ENCODE measurements at places on chromosomes 2 and 18.

GRCh38 chr2:57549642-57550102 lies 496.9 kb upstream of the VRK2 start:
- peak; percentile 12 for DNase-seq

DNA sequence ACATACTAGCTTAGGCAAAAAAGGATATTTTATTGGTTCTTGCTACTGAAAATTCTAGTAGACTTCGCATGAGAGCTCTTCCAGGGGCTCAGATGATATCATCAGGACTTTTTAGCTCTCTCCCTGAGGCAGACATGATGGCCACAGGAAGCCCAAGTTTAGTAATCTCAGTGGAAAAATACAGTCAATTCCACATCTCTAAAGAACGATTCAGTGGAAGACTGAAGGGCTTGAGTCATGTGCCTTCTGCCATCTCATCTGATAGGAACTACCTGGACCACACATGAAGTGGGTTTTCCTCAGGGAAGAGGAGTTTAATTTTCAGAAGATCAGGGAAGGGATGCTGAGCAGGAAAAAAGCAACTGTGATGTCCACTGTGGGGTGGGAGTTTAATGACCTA lies 117.3 kb downstream of the TTC27 start:
- DNase-seq, result peak; percentile 48

- DNase-seq, result no peak
Measured at GRCh38 chr2:202643012-202643858, 8.5 kb downstream of the FAM117B start.

DNA sequence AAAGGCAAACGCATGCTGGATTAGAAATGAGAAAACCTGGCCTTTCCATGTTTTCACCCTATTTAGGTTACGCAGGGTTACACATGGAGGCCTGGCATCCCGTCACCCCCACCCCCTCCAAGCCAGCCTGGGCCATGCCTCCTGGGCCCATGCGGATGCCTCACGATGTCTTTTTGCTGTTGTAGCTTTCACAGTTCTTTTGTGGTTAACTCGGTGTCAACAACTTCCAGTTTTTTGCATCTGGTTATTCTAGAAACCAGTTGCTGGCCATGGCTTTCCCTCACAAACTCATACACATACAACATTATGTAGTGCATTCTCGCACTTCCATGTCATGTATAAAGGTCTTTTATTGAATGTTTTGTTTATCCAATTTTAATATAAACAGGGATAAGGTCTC lies 204.9 kb upstream of the PXDN start:
- DNase-seq, result no peak

DNA sequence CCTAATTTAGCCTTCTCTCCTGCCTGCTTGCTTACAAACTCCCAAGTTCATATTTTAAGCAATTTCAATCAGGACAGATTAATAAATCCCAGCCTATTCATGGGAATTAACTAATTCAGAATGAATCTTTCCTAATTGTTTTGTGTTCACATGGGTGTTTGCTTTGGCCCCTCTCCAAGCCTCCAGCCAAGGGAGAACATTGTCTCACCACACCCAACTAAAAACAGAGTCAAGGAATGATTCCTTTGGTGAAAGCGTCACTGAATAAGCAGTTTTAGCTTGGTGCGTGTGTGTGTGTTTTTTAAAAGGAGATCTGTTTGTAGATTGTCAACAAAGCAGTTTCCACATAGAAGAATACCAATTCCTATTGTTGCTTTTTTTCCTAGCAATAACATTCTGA lies 43.0 kb upstream of the DSG1 start:
- peak; percentile 93 for DNase-seq

DNA sequence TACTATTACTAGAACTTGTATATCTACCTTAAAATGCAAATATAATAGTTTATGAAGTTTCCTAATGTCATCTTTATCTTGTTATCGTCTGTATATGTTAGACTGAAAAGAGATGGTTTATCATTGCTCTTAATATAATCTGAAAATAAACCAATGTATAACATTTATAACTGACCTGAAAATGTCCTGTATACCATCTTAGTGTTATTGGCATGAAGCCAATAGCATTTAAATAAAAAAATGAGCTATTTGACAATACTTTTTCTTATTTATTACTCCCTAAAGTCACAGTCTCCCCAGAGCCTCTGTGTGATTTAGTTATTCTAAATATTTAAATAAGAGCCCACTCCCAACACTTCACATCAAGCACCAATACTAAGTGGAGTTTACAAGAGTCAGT lies 1.8 kb downstream of the VWC2L start:
- DNase-seq, result no peak

DNA sequence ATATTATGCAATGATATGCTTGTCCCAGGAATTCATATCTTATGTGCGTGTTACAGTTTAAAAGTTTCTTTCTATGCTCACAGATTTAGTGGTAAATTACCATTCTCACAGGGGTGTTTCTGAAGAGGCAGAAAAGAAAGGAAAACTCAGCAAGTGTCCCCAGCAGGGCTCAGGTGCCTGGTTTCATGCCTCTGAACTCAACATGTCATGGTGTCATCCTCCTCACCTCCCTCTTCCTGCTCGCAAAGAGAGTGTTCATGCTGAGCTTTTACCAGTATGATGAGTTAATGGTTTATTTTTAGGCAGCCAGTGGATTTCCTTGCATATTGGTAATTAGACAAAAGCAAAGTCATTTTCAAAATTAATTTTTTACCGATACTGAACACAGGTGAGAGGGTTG lies 492.9 kb upstream of the ZEB2 start:
- no peak for DNase-seq

- no peak for DNase-seq
Measured at GRCh38 chr2:45008296-45009129, 739 bp downstream of the SIX2 start.

DNA sequence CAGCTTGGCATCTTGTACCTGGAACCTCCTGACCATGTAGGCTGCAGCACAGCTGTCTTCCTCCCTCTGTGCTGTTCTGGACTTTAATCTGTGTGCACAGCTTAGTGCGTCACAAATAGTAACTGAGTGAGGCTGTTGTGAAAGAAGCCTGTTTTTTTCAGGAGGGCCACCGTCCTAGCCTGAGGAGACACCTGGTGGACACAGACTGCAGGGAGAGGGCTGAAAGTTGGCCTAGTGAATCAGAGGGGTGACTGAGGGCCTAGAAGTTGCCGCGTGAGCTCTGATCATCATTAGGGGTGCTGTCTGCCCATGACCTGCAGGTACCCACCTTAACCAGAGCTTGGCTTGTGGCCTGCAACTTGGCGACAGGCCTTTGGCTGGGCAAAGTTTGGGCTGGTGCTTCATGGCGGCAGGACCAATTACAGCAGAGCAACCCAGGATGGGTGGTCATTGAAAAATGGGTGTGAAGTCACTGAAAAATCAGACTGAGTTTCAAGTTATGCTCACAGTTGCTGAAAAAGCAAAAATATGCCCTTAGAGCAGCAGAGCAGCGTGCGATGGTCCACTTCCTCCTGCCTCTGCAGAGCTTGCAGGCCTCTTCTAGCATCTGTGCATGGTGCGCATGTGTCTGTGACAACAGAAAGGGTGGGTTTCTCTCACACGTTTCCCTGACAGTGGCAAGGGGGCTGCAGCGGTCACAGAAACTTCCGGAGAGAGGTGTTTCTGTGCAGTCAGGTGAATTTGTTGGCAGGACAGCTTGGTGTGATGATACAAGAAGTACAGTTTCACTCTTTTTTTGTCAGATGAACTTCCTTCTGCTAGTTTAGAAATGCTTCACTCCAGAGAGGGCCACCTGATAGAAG lies 9.6 kb downstream of the GDF7 start:
- no peak for DNase-seq

GRCh38 chr2:231640241-231640640 lies 47.6 kb downstream of the TEX44 start:
- no peak for DNase-seq

- no peak for DNase-seq
Measured at GRCh38 chr2:19035238-19035637, 323.2 kb downstream of the OSR1 start.

DNA sequence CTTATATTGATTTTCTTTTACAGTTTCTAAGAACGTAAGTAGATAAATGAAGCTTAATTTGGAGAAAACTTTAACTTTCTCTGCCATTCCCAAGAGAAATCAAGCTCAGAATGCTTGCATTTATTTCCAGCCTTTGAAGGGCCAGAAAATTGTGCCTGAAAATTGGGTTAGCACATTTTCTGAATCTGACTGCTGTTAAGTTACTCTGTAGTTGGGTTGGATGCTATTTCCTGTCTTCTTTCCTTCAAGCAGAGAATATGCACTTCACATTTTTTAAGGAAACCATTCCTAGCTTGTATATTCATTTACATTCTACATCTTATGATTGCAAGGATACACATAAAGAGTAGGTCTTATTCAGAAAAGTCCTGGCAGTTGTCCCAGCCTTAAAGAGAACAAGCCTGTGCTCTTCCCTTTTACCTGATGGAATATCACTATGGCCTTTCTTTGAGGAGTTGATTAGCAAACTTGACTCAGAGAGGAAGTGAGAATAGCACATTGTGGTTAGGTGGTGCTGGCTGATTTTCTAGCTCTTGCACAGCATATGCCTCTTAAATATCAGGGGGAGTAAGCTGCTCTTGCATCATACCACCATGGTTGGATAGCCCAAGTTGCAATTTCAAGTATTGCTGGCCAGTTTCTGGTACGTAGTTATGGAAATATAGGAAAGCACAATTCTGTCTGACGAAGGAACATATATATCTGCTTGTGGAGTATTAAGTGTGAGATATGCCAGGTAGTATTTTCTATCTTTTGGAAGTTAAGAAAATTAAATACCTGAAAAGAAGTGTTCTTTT lies 133.7 kb downstream of the COMMD1 start:
- peak; percentile 93 for DNase-seq

- DNase-seq, result no peak
Measured at GRCh38 chr2:88342749-88343148, 109.7 kb downstream of the FOXI3 start.

- DNase-seq, result no peak
Measured at GRCh38 chr2:59223742-59224141, 982.6 kb upstream of the FANCL start.

- no peak for DNase-seq
Measured at GRCh38 chr2:30339071-30339470, 107.7 kb downstream of the LBH start.

DNA sequence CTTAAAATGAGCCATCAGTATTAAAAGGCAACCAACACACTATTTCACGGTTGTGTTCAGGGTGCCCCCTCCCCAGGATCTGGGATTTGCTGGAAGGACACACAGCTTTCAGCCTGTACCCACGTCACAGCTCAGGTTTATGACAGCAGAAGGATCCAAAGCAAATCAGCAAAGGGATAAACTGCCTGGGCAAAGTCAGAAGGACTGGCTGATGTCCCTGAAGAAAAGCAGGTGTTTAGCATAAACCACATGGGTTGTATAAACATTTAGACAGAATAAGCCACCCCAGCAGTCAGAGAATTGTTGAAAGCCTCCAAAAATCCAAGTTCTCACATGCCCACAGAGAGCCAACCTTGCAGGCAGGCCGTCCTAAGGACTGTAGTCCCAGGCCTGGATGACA lies 63.9 kb downstream of the CD226 start:
- DNase-seq, result no peak

DNA sequence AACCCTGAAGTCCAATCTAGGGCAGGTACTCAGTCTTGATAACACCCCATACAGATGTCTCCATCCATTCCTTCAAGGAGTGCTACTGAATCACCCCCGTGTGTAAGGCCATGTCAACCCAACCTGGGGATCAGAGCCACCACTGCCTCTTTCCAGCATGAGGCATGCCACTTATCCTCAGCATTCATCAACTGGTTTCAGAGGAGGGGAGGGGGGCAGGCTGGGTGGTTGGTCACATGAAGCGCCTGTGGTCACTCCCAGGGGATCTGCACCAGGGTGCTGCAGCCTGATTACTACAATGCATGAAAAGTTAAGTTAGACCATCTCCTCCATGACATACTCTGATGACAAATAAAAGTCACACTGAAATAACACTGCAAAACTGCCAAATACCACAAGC lies 65.0 kb downstream of the UXS1 start:
- no peak for DNase-seq

GRCh38 chr18:8695932-8696517 lies 9.3 kb upstream of the MTCL1 start:
- DNase-seq, result no peak

GRCh38 chr2:110910423-110910822 lies 178.1 kb downstream of the ACOXL start:
- DNase-seq, result no peak

DNA sequence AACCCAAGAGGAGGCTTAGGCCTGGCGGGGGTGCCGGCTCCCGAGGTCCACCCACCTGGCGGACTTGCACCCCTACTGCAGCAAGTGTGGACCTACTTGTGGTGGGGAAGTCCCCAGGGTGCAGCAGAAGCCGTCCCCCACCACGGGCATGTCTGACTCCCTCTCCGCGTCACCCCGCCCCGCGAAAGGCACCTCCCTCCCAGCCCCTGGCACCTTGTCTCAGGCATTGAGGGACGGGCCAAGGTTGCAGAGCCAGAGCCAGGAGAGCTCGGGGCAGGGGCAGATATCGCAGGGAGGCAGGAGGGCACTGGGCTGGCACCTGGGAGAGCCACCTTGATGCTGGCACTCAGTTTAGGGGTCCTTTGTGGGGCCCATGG lies 19.0 kb downstream of the CROCC2 start:
- DNase-seq, result no peak

GRCh38 chr2:33241072-33241471 lies 235.4 kb upstream of the RASGRP3 start:
- DNase-seq, result no peak

DNA sequence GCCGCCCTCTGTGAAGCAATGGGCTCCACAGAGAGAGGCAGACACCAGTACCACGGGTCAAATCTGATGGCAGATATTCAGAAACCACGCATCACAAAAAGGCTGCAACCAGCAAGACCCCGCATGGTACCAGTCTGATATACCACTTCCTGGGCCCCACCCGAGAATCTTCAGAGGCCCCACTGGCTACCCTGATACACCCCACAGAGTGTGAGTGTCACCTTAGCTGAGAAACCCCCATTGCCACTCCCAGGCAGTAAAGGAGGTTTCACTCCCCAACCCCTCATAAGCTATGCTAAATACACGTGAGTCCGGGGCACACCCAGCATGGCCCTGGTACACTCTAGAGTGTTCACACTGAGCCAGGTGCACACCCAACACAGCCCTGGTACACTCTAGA lies 160.0 kb downstream of the EIPR1 start:
- DNase-seq, result no peak

GRCh38 chr2:88600038-88600465 lies 27.2 kb downstream of the EIF2AK3 start:
- DNase-seq, result peak; percentile 98

GRCh38 chr18:49021433-49022129 lies 70.8 kb upstream of the SMAD7 start:
- DNase-seq, result peak; percentile 84

- no peak for DNase-seq
Measured at GRCh38 chr2:16361261-16361995, 304.2 kb downstream of the CYRIA start.
